ENCODE measurements at places on chromosomes 2 and 18. TPM values are rescaled to one million over a fixed set of nuclear protein-coding genes. Genes with fewer than 3 reads are reported as not detected.
A peak's percentile ranks its signal among the peaks of the same experiment; 100 is the strongest.

- no peak overlapping the region for H3K4me3 ChIP-seq
- H3K27ac ChIP-seq = no peak overlapping the region
- no peaks in the 10 kb centered on the region for H3K27me3 ChIP-seq
Measured at GRCh38 chr2:150325656-150326314, 161.7 kb downstream of the RND3 start.

GRCh38 chr2:50006327-50006726, 852.0 kb upstream of the FSHR start:
- no peaks in the 10 kb centered on the region for H3K36me3 ChIP-seq
- no peaks in the 10 kb centered on the region for H3K27me3 ChIP-seq
- no peaks in the 10 kb centered on the region for H3K4me1 ChIP-seq

The GNLY gene
- not detected for total RNA-seq

DNA sequence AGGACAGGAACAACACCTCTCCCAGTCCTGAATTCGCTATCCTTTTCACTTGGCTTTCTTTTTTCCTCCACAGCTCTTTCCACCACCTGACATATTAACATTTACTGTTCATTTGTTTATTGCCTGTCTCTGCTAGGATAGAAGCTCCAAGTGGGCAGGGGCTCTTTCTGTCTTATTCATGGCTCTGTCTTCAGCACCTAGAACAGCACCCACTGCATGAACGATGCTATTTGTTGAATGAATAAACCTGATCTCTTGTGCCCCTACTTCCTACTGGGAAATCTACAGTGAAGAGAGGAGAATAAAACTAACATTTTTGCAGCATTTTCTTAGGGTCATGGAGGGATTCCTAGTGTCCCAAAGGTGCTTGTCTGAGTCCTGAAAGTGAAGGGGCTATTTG, 24.4 kb upstream of the GAREM2 start:
- H3K27me3 ChIP-seq = peaks cover 31% of the 10 kb centered on the region
- no peaks in the 10 kb centered on the region for H3K4me1 ChIP-seq
- H3K4me3 ChIP-seq = no peak overlapping the region
- no peaks in the 10 kb centered on the region for H3K36me3 ChIP-seq
- DNase-seq = no peak

DNA sequence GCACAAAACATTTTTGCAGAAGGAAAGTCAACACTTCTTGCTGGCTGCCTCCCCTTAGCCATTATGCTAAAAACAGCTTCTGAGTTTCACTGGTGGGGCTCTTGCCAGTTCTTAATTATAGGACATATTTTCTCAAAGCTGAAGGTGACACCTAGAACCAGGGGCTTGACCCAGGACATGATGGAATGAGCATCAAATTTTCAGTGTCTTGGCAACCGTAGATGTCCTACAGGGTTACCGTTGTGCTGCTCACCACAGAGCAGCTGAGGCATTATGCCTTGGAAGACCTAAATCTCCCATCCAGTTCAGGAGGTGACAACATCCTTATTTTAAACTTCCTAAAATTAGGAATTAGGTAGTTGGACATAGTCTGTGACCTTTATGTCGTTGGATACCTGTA, 46.7 kb downstream of the TMEM185B start:
- no peak overlapping the region for H3K4me3 ChIP-seq
- peaks cover 24% of the 10 kb centered on the region for H3K36me3 ChIP-seq
- H3K27me3 ChIP-seq = no peaks in the 10 kb centered on the region
- no peaks in the 10 kb centered on the region for H3K4me1 ChIP-seq
- no peak for DNase-seq

The CDH19 gene
- total RNA-seq = 2.9 TPM

DNA sequence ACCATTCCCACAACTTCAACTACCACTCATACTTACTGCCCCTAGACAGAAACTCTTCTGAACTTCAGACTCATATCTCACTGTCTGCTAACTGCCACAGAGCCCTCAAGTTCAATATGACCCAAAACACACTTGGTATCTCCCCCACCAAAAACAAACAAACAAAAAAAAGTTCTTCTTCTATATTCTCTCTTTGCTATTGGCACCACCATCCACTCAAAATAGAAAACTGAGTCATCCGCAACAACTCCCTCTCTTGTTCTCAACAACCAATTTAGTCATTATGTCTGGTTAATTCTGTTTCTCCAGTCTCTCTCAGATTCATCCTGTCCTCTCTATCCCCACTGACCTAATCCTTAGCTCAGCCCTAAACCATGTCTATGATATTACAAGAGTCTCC, 7.2 kb upstream of the DCTN1 start:
- DNase-seq = no peak
- H3K4me3 ChIP-seq = no peak overlapping the region
- H3K27me3 ChIP-seq = no peaks in the 10 kb centered on the region
- H3K36me3 ChIP-seq = no peaks in the 10 kb centered on the region

- DNase-seq = no peak
- no peaks in the 10 kb centered on the region for H3K27me3 ChIP-seq
- H3K4me1 ChIP-seq = peaks cover 25% of the 10 kb centered on the region
- no peak overlapping the region for H3K4me3 ChIP-seq
Measured at GRCh38 chr2:68057658-68058396, 5.0 kb downstream of the C1D start.

GRCh38 chr2:181656450-181657291, at the start of gene CERKL:
Gene CERKL (minus strand): TSS chr2:181657105. CDS start chr2:181657006, 99 bp downstream.
- H3K36me3 ChIP-seq = no peaks in the 10 kb centered on the region
- peaks cover 4% of the 10 kb centered on the region for H3K27me3 ChIP-seq
- DNase-seq = peak; percentile 68
- H3K4me3 ChIP-seq = peak within 1 kb of the TSS; percentile 72
- H3K4me1 ChIP-seq = peaks cover 16% of the 10 kb centered on the region

- no peaks in the 10 kb centered on the region for H3K27me3 ChIP-seq
- no peaks in the 10 kb centered on the region for H3K36me3 ChIP-seq
- no peak overlapping the region for H3K4me3 ChIP-seq
Measured at GRCh38 chr18:72140007-72140406, 404.1 kb downstream of the CBLN2 start.

DNA sequence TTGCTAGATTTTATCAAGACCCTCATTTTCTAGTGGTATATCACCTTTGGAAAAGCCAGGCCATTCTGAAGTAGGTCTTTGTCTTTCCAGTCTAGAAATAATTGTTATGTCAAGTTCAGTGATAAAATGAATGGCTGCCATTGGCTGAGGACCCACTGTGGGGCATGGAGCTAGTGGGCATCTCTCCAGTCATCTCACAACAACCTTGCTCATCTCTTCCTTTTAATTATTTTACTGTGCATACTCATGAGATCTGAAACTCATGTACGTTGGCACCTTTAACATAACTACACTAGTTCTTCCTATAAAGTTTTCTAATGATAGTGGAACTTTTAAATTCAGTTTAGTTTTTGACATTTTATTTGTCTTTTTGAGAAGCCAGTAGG, 240.9 kb downstream of the SLC8A1 start:
- no peaks in the 10 kb centered on the region for H3K27me3 ChIP-seq
- H3K4me3 ChIP-seq = no peak overlapping the region
- DNase-seq = no peak
- peaks cover 16% of the 10 kb centered on the region for H3K4me1 ChIP-seq

The TMEM247 gene
- not detected for total RNA-seq

The GKN2 gene
- total RNA-seq = 221 TPM

DNA sequence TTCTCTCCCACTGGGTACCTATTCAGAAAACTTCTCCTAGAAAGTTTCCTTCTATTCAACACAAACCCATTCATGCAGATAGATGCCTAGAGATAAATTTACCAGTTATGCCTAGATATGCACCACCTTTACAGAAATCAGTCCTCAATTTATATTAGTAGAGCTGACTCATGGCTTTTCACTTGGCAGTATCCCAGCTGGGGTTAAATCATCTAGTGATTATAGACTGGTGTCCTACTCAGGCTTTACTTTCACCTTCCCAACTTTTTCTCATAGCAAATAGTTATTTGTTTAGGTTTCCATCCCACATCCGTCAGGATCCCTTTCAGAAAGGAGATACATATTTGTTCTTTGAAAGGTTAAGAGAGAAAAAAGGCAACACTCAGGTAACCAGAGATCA, 124.5 kb downstream of the AQP4 start:
- H3K27me3 ChIP-seq = no peaks in the 10 kb centered on the region
- no peak overlapping the region for H3K4me3 ChIP-seq
- no peak for DNase-seq

GRCh38 chr2:112118148-112118547, 20.0 kb upstream of the FBLN7 start:
- H3K4me1 ChIP-seq = no peaks in the 10 kb centered on the region
- H3K4me3 ChIP-seq = no peak overlapping the region
- H3K27ac ChIP-seq = no peak overlapping the region
- no peak for DNase-seq
- H3K27me3 ChIP-seq = no peaks in the 10 kb centered on the region

The ABHD1 gene
- not detected for total RNA-seq

The SLC14A1 gene
- 4.2 TPM for total RNA-seq

The PDIA6 gene
- 272 TPM for total RNA-seq

- no peak overlapping the region for H3K4me3 ChIP-seq
- H3K27ac ChIP-seq = no peak overlapping the region
- H3K27me3 ChIP-seq = no peaks in the 10 kb centered on the region
- no peaks in the 10 kb centered on the region for H3K36me3 ChIP-seq
- no peaks in the 10 kb centered on the region for H3K4me1 ChIP-seq
- DNase-seq = no peak
Measured at GRCh38 chr18:48521723-48522122, 17.1 kb upstream of the CTIF start.

GRCh38 chr18:31825772-31826171, 65.1 kb upstream of the SLC25A52 start:
- H3K4me1 ChIP-seq = no peaks in the 10 kb centered on the region
- no peak overlapping the region for H3K27ac ChIP-seq
- peaks cover 26% of the 10 kb centered on the region for H3K36me3 ChIP-seq
- no peaks in the 10 kb centered on the region for H3K27me3 ChIP-seq
- DNase-seq = no peak
- H3K4me3 ChIP-seq = no peak overlapping the region

GRCh38 chr18:45416168-45416567, 199.1 kb upstream of the SLC14A2 start:
- H3K27me3 ChIP-seq = no peaks in the 10 kb centered on the region
- peak; percentile 66 for DNase-seq
- H3K4me1 ChIP-seq = no peaks in the 10 kb centered on the region
- no peaks in the 10 kb centered on the region for H3K36me3 ChIP-seq
- H3K27ac ChIP-seq = no peak overlapping the region
- no peak overlapping the region for H3K4me3 ChIP-seq

DNA sequence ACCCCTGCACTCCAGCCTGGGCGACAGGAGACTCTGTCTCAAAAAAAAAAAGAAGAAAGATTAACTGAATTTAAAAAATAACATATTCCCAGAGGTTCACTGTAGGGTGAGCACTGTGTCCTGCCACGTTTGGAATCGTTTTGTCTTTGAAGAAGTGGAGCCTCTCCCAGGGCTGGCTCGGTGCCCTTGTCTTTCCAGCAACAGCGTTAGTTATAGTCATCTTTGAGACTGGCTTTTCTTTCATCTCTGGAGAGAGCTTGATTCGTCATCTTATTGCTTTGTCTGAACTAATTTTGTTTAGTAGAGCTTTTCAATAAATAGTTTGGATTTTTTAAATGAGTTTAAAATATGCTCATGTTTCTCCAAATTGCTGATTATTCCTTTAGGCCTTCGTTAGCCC, 50.5 kb downstream of the IMPA2 start:
- peaks cover 51% of the 10 kb centered on the region for H3K36me3 ChIP-seq
- H3K27me3 ChIP-seq = no peaks in the 10 kb centered on the region
- H3K4me1 ChIP-seq = peaks cover 5% of the 10 kb centered on the region
- no peak for DNase-seq
- no peak overlapping the region for H3K4me3 ChIP-seq

DNA sequence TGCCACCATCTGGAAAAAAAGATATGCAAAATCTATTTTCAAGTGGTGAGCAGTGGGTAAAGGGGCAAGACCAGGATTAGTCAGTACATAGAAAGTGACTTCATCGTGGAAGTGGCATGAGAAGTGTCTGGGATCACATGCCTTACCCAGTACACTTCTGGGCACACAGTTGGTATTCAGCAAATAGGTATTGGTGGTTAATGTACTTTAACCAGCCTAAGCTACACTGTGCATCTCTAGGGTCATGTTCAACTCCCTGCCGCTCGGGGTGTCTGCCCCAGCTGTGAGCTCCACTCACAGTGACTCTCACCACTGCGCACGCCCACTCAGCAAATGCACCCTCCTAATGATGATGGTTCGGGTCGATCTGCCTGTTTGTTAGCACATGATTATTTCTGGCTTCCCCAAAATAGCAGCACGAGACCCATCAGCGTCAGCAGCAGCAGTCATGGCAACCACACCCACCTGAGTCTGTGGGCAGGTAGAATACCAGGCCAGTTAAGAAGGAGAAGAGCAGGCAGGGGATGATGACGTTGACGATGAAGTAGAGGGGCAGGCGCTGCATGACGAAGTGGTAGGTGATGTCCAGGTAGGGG, 11.1 kb downstream of the CHRNA1 start:
- H3K36me3 ChIP-seq = no peaks in the 10 kb centered on the region
- no peak overlapping the region for H3K27ac ChIP-seq
- no peaks in the 10 kb centered on the region for H3K4me1 ChIP-seq
- H3K27me3 ChIP-seq = no peaks in the 10 kb centered on the region
- no peak overlapping the region for H3K4me3 ChIP-seq

- DNase-seq = peak; percentile 1
- H3K4me3 ChIP-seq = no peak overlapping the region
- no peaks in the 10 kb centered on the region for H3K36me3 ChIP-seq
- no peak overlapping the region for H3K27ac ChIP-seq
- peaks cover 6% of the 10 kb centered on the region for H3K27me3 ChIP-seq
Measured at GRCh38 chr2:127570282-127571250, 35.1 kb downstream of the MYO7B start.

The SERPINB10 gene
- not detected for total RNA-seq

DNA sequence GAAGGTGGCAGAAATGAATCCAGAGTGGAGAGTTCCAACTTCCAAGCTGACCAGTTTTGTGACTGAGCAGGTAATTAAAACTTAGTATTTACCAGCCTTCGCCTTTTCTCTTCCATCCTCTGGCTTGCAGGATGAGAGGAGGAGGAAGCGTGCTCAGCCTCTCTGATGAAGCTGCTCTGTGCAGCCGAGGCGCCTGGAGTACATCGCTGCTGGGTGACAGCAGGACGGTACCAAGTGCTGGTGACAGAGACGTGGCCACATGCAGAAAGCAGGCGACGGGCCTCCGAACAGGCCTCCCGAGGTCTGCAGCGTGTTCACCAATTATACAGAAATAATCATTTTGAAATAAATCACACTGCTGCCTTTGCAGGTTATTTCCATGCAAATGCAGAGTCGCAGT, 95.0 kb downstream of the MBP start:
- no peak overlapping the region for H3K27ac ChIP-seq
- peaks cover 8% of the 10 kb centered on the region for H3K36me3 ChIP-seq
- H3K4me1 ChIP-seq = no peaks in the 10 kb centered on the region
- no peak overlapping the region for H3K4me3 ChIP-seq
- DNase-seq = no peak

The SLC11A1 gene
- total RNA-seq = 8.9 TPM

The B4GALT6 gene
- 0.45 TPM for total RNA-seq

Measured in stomach (tissue), 19 donors.